Heart right ventricle (tissue), 16 donors: ENCODE measurements at places on chromosomes 6 and 20. TPM values are rescaled to one million over a fixed set of nuclear protein-coding genes. Genes with fewer than 3 reads are reported as not detected.
A peak's percentile ranks its signal among the peaks of the same experiment; 100 is the strongest.

DNA sequence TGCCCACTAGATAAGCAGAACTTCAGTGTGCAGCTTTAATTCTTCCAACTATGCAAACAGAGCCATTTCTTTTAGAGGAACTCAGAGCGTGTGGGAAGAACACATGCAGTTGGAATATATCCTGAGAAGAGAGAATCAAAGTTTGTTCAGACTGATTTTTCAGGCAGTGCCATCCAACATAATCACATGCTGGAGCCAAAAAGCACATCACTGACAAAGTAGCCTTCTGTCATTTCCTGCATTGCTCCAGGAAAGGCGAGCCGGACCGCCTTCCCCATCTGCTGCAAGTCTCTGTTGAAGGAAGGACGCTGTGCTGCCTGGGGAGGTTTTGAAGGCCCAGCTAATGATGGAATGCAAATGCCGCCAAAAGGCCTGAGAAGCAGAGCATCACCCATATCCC is 98.4 kb downstream of the DOK5 start:
- peak; percentile 53 for DNase-seq
- no peak overlapping the region for H3K4me3 ChIP-seq
- H3K27ac ChIP-seq: no peak overlapping the region
- H3K27me3 ChIP-seq: no peaks in the 10 kb centered on the region

GRCh38 chr6:122372647-122373046 is 26.8 kb upstream of the HSF2 start:
- no peak overlapping the region for H3K4me3 ChIP-seq
- H3K27me3 ChIP-seq: no peaks in the 10 kb centered on the region
- no peaks in the 10 kb centered on the region for H3K36me3 ChIP-seq

GRCh38 chr6:14126191-14126590 is 8.6 kb downstream of the CD83 start:
- no peaks in the 10 kb centered on the region for H3K27me3 ChIP-seq
- no peak overlapping the region for H3K27ac ChIP-seq
- no peak overlapping the region for H3K4me3 ChIP-seq
- no peaks in the 10 kb centered on the region for H3K4me1 ChIP-seq

DNA sequence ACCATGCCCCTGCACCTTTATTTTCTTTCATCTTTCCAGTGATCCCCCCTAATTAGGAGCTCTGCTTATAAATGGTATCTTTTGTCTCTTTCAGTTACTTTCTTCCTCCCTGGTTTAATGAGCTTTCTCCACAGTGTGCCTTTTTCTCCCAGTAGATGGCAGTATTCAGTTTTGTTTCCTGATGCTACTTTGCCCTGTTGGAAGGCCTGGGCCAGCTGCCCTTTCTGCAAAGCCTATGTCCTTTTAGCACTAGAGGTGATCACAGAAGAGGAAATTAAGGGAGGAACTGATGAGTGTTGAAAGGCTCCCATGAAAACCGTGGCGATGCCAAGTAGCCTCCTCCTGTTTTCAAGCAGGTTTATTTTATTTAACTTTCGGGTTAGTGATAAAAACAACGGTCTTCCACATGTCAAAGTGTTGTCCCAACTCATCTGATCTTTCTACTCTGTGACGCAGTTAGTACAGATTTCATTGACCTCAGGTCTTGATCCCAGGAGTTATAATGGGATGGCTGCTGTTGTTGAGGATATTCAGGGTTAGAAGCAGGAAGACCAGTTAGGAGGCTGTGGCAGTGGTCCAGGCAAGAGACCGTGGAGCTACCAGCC is 184.2 kb upstream of the BMP2 start:
- no peaks in the 10 kb centered on the region for H3K27me3 ChIP-seq
- no peak overlapping the region for H3K4me3 ChIP-seq
- H3K36me3 ChIP-seq: no peaks in the 10 kb centered on the region
- no peak overlapping the region for H3K27ac ChIP-seq

GRCh38 chr6:14748679-14749078 is 497.2 kb upstream of the JARID2 start:
- H3K4me3 ChIP-seq: no peak overlapping the region
- no peaks in the 10 kb centered on the region for H3K27me3 ChIP-seq
- no peak overlapping the region for H3K27ac ChIP-seq
- H3K36me3 ChIP-seq: no peaks in the 10 kb centered on the region

GRCh38 chr6:17964633-17965032 is 22.8 kb downstream of the KIF13A start:
- DNase-seq: no peak
- H3K4me3 ChIP-seq: no peak overlapping the region

DNA sequence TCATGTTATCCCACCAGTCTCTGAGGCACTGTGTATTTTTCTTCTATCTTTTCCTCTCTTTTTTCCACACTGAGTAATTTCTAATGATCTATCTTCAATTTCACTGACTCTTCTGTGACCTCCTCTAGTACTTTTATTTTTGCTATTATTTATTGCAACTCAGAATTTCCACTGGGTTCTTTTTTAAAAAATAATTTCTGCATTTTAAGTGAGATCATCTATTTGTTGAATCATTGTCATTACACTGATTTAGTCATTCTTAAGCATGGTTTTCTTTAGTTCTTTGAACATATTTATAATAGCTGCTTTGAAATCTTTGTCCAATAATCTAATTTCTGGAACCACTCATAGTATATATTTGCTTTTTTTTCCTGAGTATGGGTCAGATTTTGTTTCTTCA is 96.7 kb upstream of the SLC22A16 start:
- H3K36me3 ChIP-seq: no peaks in the 10 kb centered on the region
- no peak overlapping the region for H3K4me3 ChIP-seq
- no peak overlapping the region for H3K27ac ChIP-seq
- DNase-seq: no peak

DNA sequence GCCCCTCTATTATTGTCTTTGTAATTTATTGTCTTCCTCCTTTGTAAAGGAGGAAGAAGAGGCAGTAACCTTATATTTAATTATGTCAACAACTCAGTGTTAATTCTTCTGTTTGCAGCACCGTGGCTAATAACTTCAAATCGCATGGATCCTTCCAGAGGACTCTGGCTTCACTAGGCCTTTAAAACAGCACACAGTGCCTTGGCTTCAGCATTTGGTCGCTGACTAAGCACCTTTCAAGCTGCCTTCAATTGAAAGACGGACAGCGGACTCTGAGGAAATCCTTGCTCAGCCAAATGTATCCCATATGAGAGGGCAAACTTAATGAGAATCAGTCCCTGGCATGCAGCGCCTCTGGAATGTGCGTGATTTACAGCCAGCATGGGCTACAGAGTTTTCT is 64.2 kb downstream of the SGK1 start:
- H3K27me3 ChIP-seq: no peaks in the 10 kb centered on the region
- no peaks in the 10 kb centered on the region for H3K36me3 ChIP-seq
- no peak for DNase-seq
- H3K27ac ChIP-seq: no peak overlapping the region
- no peak overlapping the region for H3K4me3 ChIP-seq

SLC52A3 gene
- total RNA-seq: 4.6 TPM

CLVS2 gene
- total RNA-seq: 0.19 TPM

CDC5L gene
- 20.5 TPM for total RNA-seq

TRIM40 gene
- not detected for total RNA-seq

GRM1 gene
- 1.1 TPM for total RNA-seq
